GM10248 (cell line): ENCODE measurements at places on chromosomes 2 and 18.

DNA sequence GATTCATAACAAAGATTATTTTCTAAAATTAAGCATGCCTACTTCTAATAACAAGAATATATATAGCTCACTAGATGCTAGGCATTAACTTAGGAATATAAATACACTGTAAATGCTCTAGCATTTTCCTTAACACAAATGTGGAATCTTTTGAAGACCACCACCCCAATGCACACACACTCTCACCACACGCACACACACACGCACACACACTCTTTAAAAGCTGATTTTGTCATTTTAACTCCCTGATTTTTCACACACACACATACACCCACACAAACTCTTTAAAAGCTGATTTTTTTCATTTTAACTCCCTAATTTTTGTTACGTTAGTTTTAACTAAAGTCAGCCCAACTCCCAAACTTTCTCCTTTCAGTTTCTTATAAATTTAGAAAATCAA is 3.0 kb downstream of the COL5A2 start:
- DNase-seq, result no peak

DNA sequence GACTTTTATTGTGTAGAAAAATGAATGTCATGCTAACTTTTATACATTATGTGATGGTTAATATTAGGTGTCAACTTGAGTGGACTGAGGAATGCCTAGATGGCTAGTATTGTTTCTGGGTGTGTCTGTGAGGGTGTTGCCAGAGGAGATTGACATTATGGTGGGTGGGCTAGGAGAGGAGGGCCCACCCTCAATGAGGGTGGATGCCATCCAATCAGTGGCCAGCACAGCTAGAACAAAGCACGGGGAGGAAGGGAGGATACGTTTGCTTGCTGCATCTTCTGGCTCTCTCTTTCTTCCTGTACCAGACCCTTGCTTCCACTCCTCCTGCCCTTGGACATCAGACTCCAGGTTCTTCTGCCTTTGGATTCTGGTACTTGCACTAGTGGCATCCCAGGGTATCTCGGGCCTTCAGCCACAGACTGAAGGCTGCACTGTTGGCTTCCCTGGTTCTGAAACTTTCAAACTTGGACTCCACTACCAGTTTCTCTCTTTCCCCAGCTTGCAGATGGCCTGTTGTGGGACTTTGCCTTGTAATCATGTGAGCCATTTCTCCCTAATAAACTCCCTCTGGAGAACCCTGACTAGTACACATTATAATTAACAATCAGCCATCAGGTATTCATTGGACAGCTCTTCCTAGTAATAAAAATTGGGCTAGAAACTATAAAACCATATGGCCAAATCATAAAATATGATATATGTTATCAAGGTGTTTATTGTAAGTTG is 31.7 kb upstream of the ZCCHC2 start:
- DNase-seq, result no peak

- peak; percentile 52 for DNase-seq
These were observed 13.3 kb upstream of the RAB17 start for GRCh38 chr2:237603718-237604362.

- DNase-seq, result no peak
These were observed 114.1 kb downstream of the GFPT1 start for GRCh38 chr2:69272803-69273471.

GRCh38 chr18:11658989-11659388 is 30.1 kb upstream of the GNAL start:
- DNase-seq, result no peak

GRCh38 chr2:71680925-71681324 is 227.6 kb downstream of the DYSF start:
- DNase-seq, result no peak

GRCh38 chr2:223104336-223105132 is 52.5 kb downstream of the KCNE4 start:
- DNase-seq, result no peak

GRCh38 chr2:105296017-105296611 is 33.4 kb downstream of the TGFBRAP1 start:
- DNase-seq, result no peak

DNA sequence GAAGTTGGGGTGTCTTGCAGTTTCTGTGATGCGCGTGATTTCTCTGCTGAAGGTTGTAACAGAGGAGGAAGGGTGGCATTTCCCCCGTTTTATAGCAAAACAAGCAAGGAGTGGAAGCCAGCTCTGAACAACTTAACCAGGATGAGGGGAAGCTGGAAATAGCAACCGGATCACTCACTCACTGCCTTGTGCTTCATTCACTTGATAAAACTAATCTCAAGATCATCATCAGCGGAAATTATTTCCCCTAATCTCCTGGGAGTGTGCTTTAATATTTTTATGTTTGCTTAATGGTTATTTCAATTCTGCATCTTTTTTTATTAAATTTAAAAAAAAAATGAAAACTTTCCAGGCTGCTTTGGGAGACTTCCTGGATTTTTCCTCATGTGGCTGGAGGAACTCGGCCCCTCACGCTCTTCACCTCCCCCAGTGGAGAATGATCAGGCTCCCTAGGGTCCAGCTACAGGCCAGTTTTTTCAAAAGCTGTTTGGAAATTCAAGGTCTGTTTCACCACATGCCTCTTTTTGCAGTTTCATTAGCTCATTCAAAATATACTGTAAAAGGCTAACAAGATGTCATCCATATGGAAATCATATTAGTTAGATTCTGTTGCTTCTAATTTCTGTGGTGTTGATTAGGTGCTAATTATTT is 31.7 kb downstream of the CABLES1 start:
- DNase-seq, result no peak

DNA sequence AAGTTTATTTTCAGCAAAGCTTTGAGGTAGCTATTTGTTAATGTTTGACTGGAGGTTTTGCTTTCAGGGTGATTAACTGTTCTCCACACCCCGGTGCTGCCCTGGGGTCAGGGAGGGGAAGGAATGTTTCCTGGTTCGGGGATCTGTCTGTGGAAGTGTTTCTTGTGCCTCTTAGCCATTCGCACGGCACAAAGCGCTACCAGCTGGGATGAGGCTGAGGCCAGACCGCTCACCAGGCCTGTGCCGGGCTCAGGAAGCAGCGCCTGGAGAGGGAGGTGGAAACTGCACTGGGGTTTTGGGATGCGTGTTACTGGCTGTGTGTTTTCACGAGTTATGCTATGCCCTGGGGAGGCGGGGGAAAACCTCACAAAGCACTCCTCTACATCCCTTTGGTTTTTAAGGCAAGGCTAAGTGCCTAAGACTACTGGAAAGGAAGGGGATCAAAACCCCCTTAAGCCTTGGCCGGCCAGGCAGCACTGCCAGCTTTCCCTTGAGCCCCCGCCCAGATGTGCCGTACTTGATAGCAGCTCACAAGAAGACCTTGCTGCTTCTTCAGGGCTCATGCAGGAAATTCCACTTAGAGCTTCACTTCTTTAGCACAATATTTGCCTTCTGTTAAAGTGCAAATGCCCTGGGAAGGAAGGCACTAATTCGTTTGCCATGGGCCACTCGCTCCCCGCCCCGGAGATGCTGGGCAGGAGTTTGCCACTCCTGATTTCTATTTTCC is 65.7 kb upstream of the CNGA3 start:
- DNase-seq, result peak; percentile 55

GRCh38 chr2:101704046-101704466 is 6.5 kb downstream of the MAP4K4 start:
- DNase-seq, result no peak

DNA sequence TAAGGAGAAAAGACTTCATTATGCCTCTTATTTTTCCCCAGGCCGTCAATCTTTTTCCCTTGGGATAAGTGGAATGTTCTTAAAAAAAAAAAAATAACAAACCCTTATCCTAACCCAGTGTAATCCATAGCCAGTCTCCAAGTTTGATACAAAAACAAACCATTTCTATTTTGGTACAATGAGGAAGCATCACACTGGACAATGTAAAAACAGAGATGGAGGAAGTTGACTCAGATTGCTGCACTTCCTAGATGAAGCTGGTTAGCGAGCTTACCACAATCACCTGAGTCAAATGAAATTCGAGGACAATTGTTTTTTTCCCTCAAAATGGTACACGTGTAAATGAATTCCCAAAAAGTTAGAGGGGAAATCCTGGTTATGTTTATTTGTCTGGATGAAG is 259.7 kb downstream of the TCF4 start:
- no peak for DNase-seq

DNA sequence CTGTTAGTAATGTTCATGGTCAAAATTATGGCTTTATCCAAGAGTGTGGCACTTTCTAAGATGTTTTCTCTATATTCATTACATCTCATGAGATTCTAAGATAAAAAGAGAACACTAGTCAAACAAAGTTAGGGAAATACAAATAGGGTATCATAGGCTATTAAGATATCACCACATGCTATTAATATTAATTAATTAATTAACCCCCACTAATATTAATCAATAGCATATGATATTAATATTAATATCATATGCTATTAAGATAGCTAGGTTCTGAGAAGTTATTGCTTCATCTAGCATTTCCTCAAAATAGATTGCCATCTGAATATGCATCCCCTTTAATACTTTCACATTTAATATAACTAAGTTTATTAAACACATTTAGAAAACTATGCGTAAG is 22.1 kb downstream of the DSG3 start:
- DNase-seq, result no peak

GRCh38 chr2:136206613-136207012 is 88.7 kb upstream of the CXCR4 start:
- DNase-seq, result peak; percentile 57

DNA sequence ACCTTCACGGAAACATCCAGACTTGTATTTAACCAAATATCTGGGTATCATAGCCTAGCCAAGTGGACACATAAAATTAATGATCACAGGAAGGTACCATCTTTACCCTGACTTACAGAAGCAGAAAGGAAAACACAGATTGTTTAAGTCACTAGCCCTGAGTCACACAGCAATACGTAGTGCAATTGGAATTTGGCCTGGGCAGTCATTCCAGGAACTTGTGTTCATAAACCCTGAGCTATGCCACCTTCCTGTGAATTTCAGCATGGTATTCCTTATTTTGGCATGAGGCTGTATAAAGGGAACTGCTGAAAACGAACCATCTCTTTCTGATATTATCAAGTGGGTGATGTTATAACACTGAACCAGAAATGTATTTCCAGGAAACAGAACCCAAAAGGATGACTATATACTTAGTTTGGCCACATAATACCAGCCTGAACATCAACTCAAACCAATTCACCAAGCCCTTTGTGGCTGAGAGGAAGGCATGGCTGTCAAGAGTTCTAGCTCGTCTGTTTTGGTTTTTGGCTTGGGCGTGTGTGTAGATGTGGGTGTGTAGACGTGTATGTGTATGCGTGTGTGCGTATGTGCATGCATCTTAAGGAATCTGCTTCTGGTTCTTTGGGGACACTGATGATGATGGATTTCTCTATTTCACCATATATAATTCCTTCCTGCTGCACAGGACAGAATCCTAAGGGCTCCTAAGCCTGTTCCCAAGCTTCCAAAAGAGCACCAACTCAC is 533.4 kb upstream of the ID2 start:
- no peak for DNase-seq

DNA sequence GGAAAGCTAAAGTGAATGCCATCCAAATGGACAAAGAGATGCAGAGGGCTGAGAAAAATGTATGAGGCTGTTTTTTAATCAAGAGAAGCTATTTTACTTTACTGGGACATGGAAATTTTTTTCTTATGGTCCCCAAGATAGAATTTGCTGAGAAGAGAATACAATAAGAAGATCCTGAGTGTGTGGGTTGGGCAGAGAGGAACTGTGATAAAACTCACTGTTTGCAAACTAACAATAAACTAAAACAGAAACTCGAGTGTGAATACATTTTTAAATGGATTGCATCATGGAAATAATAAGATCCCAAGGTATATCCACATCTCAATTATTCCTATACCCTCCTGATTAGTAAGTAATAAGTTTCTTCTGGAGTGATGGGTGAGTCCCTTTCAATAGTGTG is 4.4 kb downstream of the NEB start:
- DNase-seq, result no peak

DNA sequence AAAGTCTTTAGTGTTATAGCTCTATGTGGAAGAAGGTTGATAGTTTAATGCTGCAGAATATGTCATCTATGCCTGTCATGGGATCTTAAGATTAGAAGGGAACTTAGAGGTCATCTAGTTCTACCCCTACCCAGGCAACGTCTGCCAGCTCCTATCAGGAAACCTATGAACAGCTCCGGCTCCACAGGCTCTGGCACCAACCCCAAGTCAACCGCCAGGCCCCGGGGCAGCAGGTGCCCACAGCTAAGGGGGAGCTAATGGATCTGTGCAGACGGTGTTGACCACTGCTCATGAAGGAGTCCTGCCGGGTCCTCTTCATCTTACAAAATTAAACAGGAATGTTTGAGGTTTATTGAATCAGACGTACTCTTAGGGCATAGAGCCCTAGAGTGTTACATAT is 440.8 kb upstream of the KLHL29 start:
- DNase-seq, result no peak

GRCh38 chr2:28400419-28400818 is 7.8 kb downstream of the FOSL2 start:
- no peak for DNase-seq

DNA sequence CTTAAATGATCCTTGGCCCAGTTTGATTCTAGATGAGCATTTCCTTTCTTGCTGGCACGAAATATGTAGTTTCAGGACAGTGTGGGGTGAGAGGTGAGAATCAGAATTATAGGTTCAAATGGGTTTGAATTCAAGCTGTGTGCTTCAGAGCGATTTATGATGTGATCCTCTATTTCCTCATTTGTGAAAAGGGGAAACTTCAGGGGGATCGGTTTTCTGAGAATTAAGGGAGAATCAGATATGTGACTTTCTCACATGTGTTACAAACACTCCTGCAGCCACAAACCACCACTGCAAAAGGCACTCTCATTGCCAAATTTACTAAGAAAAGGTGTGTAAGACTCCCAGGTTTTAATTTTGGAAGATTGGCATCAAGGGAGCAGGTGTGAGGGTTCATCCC is 24.4 kb downstream of the HK2 start:
- DNase-seq, result no peak

- no peak for DNase-seq
These were observed 171.7 kb upstream of the MYCN start for GRCh38 chr2:15768615-15769014.

DNA sequence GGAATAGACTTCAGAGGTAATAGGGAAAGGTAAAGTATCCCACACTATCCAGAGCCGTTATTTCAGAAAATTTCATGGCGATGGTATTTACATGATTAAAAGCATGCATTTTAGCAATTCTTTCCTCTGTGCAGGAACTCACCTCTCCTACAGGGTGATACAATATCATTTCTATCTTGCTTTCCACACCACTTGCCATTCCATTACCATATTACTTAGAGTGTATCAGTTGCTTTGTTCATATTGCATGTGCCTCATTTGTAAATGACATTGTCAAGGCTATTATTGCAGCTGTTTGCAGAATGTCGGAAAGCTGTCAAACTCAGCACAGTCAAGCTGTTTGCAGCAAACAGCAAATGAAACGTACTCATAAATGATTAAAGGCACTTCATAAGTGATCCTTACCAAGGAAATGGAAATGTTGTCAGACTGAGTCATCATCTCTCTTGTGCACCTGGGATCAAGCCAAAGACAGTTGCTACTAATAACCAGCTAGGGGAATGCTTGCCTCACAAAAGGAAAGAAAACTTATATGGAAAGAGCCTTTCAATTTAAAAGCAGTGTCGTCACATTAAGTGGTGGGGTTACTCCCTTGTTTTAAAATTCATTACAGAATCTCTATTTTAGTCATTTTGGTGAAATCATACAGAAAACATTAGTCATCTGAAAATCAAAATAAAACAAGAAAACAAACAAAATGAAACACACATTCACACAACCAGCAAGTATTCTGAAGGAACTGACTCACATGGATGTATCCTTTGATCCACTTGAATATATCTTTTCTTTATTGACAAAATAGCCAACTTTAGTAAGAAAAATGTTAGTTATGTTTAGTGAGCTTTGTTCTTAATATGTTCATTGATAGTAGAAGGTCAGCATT is 1064.1 kb upstream of the CNTNAP5 start:
- no peak for DNase-seq

GRCh38 chr2:24083567-24084385 is 858 bp downstream of the TP53I3 start:
- DNase-seq, result peak; percentile 88
